ENCODE measurements at places on chromosomes 7 and 10.
A peak's percentile ranks its signal among the peaks of the same experiment; 100 is the strongest.

DNA sequence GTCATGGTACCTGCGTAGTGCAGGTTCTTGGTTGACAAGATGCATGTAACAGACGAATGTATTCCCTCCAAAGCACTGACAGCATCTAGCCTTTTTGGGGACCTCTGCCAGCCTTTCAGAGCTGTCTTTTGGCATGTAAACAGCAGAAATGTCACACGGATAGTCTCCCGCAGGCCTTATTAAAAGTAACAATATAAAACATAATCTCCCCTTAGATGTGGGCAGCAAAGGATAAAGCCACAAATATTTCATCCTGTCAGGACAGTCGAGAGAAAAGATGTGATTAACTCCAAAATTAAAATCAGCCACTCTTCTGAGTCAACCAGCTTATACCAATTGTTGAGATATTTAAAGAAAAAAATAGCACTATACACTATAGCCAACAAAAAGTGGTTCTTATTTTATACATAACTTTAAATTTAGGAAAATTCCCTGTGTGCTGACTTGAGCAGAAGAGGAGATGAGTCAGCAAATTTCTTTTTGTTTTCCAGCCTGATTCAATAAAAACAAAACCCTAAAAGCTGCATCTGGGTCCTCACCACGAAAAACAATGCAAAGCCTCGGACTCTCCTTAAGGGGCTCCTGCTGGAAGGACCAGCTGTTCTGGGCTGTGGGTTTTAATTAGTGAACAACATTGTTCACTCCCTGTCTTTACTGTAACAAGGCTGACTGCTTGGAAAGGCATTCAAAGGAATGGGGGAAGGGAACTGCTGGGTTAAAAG is 240.2 kb downstream of the ADAM12 start:
- peak; percentile 93 for DNase-seq

DNA sequence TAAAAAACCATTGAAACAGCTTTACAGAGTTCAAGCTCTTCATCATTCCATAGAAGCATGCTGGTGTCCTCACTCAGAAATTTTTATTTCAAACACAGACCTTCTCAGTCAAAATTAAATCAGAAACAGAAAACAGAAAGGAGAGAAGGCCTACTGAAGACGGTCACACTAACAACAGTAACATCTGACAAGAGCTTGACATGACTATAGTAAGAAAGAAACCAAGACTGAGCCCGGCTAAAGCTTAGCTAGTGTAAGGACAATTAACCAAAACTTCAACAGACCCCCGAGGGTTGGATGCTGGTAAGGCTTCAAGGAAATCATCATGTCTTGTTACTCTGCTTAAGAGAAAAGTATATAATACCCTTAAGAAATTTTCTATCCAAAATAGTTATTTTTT is 38.6 kb downstream of the MTPN start:
- no peak for DNase-seq

DNA sequence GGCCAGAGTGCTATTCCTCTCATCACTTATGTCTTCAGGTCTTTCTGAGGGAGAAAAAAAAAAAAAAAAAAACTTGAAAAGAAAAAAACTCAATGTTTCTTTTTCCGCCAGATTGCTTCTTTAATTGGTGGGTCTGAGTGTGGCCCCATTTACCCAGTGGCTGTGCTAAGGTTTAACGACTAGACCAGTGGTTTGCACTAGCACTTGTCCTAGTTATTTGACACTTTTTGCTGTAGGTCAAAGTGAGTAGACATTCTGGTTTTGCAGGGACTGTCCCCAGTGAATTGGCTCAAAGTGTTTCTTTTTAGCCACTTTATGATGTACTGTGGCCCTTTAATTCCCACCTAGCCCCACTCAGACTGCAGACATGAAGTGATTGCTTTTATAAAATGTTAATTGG is 273.3 kb downstream of the PTEN start:
- no peak for DNase-seq

- DNase-seq: peak; percentile 55
Observed at GRCh38 chr10:126640401-126640800, 30.1 kb downstream of the C10orf90 start.

DNA sequence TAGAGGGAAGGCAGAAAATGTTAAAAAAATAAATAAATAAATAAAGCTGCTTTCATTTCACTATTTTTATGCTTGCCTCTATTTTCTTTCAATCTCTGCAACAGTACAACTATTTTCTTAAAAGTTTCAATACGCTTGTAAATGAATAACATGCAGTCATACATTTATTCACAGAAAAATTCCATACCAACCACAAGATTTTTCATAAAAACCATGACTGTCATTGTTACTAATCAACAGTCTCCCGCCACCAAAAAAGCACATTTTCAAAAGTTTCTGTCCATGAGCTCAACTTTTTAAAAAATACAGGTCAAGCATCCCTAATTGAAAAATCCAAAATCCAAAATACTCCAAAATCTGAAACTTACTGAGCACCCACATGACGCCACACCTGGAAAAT is 5.3 kb downstream of the PARD3 start:
- peak; percentile 26 for DNase-seq

Measured in fibroblast of upper back skin (primary cell).